ENCODE measurements at places on chromosomes 3 and 15. TPM values are rescaled to one million over a fixed set of nuclear protein-coding genes. Genes with fewer than 3 reads are reported as not detected.

- DNase-seq, result no peak
- H3K27me3 ChIP-seq, result no peaks in the 10 kb centered on the region
- peaks cover 10% of the 10 kb centered on the region for H3K36me3 ChIP-seq
- peaks cover 10% of the 10 kb centered on the region for H3K4me1 ChIP-seq
- H3K27ac ChIP-seq, result no peak overlapping the region
Measured at GRCh38 chr3:49351521-49352011, 6.6 kb downstream of the GPX1 start.

- peaks cover 29% of the 10 kb centered on the region for H3K27me3 ChIP-seq
- H3K36me3 ChIP-seq, result no peaks in the 10 kb centered on the region
- H3K4me3 ChIP-seq, result no peak overlapping the region
- no peak for DNase-seq
- peaks cover 5% of the 10 kb centered on the region for H3K4me1 ChIP-seq
Measured at GRCh38 chr3:13474776-13475303, 5.3 kb upstream of the HDAC11 start.

THSD4 gene
- not detected for total RNA-seq

GRCh38 chr3:12187448-12188327 lies 29.0 kb upstream of the TIMP4 start:
- no peaks in the 10 kb centered on the region for H3K36me3 ChIP-seq
- DNase-seq, result peak; percentile 89
- H3K27ac ChIP-seq, result peak overlapping the region; percentile 92
- H3K27me3 ChIP-seq, result peaks cover 3% of the 10 kb centered on the region
- peak overlapping the region; percentile 61 for H3K4me3 ChIP-seq
- peaks cover 45% of the 10 kb centered on the region for H3K4me1 ChIP-seq

DNA sequence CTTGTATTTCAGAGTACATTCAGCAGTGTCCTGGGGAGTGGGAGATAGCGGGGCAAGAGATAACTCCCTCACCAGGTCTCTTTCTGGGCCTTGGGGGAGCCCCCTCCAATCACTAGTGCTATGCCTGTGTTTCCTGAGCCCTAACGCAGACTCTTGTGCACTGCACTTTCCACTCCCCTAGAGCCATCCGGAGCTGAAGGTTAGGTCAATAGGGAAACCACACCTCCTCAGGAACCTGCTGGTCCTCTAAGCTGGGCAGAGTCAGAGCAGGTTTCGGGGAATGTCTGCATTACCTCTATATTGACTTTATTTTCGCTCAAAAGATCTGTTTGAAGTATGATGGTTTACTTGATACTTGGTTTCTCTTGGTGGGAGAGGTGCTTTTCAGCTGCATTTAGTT lies 617.0 kb upstream of the ROBO1 start:
- no peak for DNase-seq
- H3K27ac ChIP-seq, result no peak overlapping the region
- H3K4me1 ChIP-seq, result no peaks in the 10 kb centered on the region
- no peaks in the 10 kb centered on the region for H3K27me3 ChIP-seq
- no peak overlapping the region for H3K4me3 ChIP-seq

DNA sequence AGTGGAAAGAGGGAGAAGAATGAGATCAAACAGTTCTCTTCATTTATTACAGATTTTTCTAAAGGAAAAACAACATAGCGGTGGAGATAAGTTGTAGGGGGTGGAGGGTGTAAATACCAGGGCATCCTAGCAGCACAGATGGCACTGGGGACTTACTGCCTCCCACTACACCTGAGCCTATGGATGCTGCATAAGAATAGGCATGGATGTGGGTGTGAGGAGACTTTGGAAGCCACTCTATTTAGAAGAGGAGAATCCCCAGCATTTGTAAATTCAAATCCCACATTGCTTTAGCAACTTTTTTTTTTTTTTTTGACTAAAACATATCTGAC lies 27.4 kb upstream of the IL1RAP start:
- no peak overlapping the region for H3K27ac ChIP-seq
- no peak for DNase-seq
- no peak overlapping the region for H3K4me3 ChIP-seq
- H3K36me3 ChIP-seq, result no peaks in the 10 kb centered on the region

MOBP gene
- total RNA-seq, result not detected

PLCB2 gene
- total RNA-seq, result 120 TPM
